Common myeloid progenitor, CD34-positive (primary cell): ENCODE measurements at places on chromosomes 6 and 20.

GRCh38 chr6:122735582-122735981, 43.9 kb upstream of the FABP7 start:
- no peak for DNase-seq

DNA sequence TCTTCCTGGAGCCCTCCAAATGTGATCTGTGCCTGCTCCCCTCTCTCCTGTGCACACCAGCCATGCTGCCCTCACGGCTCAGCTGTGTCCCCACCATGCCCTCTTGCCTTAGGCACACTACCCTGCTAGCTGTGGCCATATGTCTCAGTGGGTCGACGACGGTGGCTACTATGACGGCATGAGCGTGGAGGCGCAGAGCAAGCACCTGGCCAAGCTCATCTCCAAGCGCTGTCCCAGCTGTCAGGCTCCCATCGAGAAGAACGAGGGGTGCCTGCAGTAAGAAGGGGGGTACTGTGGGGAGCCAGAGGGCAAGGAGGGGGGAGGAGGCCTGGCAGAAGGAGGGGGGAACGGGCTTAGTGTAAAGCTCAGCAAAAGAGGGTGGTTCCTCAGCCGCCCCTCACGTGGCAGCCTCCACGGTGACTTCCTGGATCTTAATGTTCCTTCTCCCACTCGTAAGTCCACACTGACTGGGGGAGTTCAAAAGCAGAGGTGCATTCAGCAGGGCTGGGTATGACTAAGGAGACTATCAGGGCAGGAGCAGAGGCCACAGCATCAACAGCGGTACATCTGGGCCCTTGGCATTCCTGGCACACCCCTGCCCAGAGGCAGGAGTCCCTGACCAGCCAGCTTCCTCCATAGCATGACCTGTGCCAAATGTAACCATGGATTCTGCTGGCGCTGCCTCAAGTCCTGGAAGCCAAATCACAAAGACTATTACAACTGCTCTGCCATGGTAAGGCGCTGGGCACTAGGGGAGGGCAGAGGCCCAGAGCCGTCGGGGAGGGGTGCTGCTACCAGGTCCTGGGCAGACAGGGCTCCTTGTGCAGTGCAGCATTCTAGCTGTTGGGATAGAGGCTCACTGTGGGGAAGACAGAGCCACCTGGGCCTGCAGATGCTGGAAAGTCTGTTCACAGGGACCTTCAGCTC, 8.0 kb downstream of the DNPH1 start:
- no peak for DNase-seq

DNA sequence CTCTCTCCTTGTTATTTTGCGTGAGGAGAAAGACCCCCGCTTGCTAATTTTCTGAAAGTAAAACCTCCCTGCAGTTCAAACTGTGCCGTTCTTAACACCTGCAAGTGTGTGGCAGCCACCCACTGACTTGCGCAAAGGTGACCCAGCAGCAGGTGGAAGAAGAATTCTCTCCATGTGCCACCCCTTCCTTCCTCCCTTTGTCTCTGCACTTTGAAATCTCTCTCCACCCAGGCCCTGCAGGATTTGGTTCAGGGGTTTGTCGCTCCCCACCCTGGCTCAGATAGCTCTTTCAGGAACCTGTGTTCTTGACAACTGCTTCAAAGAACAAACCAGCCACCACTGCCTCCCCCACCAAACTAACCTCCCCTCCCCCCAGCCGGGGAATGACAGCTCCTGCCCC, 41.4 kb downstream of the ZNF831 start:
- DNase-seq = no peak

GRCh38 chr6:116254297-116255056, 602 bp upstream of the TSPYL4 start:
- no peak for DNase-seq

- no peak for DNase-seq
Measured at GRCh38 chr6:82015043-82015442, 232.5 kb downstream of the IBTK start.

DNA sequence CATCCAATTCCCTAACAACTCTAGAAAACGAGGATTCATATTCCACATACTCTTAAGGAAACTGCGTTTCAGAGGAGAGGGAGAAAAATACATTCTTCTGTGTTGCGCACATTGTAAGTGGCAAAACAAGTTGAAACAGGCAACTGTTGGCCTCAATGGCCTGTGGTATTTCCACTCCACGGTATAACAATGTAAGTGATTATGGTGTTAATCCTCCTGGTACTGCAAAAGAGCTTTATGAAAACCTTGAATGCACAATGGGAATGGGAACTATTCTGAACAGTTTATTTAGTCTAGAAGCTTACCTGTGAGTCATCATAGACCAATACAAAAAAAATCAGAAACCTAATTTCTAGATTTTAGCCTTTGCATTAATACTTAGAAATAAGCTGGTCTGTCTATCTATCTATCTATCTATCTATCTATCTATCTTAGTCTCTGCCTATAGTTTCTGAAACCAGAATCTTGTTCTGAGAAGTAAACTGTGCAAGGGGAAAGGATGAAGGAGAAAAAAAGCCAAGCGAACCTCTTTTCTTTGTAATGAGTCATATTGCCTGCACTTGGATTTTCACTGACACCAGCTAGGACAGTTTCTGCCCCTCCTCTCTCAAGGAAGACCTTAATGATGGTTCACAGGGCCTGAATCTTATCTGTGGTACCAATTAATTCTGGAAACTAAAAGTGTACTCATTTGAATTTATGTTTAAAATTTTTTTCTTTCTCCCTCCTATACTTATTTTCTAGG, 101.5 kb downstream of the RNF144B start:
- no peak for DNase-seq

DNA sequence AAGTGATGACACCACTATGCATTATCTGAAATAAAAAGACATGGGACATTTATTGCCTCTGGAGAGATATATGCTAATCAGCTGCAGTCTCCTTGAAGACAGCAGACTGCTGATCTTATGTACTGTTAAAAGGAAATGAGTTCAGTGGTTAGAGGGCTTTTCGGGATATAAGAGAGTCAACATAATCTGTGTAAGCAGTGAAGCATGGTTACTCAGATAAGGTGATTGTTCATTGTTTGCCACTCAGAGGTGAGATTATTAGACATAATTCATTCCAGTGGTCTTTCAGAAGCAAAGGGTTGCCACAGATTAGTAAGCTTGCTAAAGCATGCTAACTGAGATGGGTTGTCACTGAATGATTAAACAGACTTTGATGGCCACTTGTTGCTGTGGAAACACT, 1450.7 kb upstream of the ADGRB3 start:
- DNase-seq = peak; percentile 35

DNA sequence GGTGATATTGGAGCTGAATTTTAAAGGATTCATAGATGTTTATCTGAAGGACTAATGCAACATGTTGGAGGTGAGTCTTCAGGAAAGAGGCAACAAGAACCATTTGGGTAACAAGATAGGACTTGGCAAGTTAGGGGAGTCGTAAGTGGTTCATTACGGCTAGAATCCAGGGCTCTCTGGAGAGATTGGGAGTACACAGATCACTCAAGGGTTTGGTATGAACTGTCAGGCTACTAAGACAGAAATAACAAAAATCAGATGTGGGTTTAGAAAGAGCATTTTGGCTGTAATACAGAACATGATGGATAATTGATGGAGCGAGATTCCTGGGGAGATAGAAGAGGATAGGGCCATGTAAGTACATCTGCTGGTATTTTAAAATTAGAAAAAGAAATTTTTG, 86.3 kb upstream of the ESR1 start:
- DNase-seq = no peak

- peak; percentile 48 for DNase-seq
Measured at GRCh38 chr20:57594092-57594951, 25.9 kb downstream of the ZBP1 start.
